Inflammatory macrophage (primary cell): ENCODE measurements at places on chromosomes 13 and 19.

DNA sequence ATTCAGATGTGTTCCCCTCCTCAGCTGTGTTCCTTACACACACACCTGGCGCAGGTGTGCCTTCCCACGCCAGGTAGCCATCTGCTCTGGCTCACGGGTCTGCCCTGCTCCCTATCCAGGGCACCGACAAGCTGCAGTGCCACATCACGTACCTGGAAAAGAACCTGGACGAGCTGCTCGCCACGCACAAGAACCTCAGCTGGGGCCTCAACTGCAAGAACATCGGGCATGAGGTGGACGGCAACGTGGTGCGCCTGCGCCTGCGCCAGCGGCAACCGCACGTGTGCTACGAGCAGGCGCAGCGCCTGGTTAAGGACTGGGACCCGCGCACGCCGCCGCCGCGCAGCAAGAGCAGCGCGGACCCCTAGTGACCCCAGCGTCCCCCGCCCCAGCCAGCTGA lies 26.5 kb upstream of the CASP14 start:
- no peak for DNase-seq

- no peak for DNase-seq
Measured at GRCh38 chr13:110907951-110908898, 6.6 kb downstream of the ANKRD10 start.

GRCh38 chr13:52808842-52809219 lies 39.6 kb downstream of the PCDH8 start:
- no peak for DNase-seq

GRCh38 chr19:34230820-34231219 lies 23.5 kb upstream of the GARRE1 start:
- DNase-seq: no peak

- no peak for DNase-seq
Measured at GRCh38 chr13:40352802-40353562, 313.5 kb downstream of the FOXO1 start.

- no peak for DNase-seq
Measured at GRCh38 chr13:33045851-33046592, 29.8 kb downstream of the KL start.

DNA sequence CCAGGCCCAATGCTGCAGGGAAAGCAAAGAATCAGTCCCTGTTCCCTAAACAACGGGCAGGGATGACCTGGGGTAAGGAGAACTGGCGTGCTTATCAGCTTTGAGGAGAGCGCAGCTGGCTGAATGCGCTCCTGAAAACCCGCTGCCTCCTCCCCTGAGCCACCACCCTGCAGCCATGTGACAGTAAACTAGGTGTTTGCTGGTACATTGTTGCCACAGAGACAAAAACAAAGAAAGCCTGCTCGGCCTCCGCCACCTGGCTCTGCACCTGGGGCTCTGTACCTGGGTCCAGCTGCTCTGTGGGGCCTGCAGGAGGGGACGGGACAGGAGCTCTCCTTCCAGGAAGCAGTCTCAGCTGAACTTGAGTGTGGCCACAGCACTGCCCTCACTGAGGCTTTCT lies 21.8 kb downstream of the MCF2L start:
- no peak for DNase-seq

DNA sequence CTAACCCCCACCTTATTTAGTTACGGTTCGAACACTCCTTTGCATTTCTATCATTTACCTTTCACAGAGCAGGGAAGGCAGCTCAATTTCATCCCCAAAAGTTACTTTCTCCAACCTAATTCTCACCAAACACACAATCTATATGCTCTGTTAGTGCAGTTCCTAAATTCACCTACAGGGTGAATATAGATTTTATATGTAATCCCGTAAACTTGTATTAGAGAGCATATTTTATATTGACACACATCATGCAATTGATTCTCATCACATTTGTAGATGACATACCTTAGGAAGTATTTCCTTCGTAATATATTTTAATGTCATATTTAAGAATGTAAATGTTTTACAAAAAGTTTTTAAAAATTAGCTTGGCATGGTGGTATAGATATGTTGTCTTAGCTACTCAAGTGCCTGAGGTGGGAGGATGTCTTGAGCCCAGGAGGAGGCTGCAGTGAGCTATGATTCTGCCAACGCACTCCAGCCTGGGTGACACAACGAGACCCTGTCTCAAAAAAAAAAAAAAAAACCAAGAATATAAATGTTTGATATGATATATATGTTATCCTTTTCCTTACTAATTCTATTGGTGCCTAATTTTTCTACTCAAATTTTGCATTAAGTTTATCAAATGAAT lies 57.3 kb upstream of the TNFRSF19 start:
- no peak for DNase-seq

GRCh38 chr13:33345842-33346241 lies 60.3 kb upstream of the STARD13 start:
- DNase-seq: no peak

DNA sequence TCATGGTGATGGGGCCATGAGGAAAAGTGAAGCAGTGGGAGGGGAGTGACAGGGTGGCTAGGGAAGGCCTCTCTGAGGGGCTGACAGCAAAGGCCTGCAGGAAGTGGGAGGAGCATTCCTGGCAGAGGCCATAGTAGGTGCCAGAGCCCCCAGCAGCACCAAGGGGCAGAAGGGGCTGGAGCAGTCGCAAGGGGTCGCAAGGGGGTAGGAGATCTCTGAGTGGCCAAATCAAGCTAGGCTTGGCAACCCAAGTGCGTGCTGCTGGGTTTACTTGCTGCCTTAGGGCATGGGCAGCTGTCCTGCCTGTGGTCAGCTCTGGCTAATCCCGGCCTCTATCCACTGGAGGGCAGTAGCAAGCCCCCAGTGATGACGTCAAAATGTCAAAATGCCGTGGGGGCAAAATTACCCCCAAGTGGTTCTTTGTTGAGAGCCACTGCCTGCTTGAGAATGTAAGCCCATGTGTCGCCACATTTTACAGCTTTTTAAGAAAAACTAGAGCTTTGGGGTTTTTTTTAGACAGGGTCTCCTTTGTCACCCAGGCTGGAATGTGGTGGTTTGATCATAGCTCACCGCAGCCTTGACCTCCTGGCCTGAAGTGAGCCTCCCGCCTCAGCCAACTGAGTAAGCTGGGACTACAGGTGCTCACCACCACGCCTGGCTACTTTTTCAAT lies 11.8 kb downstream of the CCDC97 start:
- peak; percentile 44 for DNase-seq

DNA sequence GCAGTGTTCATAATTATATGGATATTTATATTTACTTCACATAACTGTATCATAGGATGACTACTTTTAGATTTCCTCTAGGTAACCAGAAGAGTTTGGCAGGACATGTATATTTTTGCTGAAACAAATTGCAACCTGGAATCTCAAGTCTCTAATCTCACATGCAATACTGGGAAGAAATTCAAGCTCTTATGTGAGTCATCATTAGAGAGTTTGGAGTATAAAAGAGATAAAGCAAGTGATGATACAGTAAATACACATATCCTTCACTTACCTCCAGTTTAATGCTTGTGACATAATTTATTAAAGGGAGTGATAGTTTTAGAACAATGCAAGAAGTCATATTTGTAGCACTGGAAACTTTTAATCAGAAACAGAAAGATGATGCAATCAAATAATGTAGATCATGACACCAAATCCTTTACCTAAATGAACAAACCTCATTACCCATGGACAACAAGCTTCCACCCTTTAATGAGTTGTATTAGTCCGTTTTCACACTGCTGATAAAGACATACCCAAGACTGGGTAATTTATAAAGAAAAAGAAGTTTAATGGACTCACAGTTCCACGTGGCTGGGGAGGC lies 15.8 kb upstream of the OR7A17 start:
- DNase-seq: no peak

GRCh38 chr13:82002710-82003109 lies 1661.8 kb upstream of the SPRY2 start:
- no peak for DNase-seq

DNA sequence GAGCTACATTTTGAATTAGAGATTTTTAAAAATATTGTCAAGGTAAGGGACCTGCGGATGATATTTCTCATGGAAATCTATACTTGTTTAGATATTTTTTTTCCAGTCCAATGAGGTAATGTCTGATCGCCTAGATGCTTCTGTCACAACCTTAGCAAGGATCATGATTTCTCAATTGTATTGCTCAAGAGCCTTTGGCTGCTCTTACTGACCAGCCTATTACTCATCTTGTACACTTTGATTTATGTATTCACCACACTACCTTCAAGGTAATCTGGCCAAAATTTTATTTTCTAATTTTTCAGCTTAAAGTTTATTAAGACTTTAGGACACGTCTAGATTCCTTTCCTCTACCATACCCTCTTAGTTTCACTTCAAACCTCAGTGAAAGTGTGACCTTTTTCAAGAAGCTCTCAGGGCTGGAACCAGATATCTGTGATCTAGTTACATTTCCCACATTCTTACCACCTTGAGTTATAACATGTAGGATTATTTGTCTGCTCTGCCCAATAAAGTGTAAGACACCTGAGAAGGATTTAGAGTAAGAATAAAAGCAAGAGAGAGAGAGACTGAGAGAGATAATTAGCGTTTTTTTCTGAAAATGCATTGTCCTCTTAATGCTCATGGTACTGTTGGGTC lies 197.1 kb downstream of the ITGBL1 start:
- peak; percentile 19 for DNase-seq

DNA sequence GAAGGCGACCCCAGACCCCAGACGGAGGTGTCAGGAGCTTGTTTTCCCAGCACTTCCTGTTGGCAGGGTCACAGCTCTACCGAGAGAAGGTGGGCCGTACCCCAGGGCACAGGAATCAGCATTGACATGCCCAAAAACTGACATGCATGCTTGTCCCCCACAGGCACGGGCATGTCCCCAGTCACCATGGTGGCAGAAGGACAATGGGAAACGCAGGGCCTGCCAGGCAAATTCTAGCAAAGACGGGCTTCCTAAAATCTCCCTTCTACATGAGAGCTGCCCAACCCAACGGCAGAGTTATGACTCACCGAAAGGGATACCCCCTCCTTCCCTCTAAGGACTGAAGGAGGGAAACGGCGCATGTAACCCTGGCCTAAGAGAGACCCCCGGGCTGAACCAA lies 18.5 kb downstream of the TSHZ3 start:
- DNase-seq: no peak
